ENCODE measurements at places on chromosomes 4 and X. TPM values are rescaled to one million over a fixed set of nuclear protein-coding genes. Genes with fewer than 3 reads are reported as not detected.

Gene TLR10
- 0.06 TPM for total RNA-seq

Gene HSPA4L
- 15.8 TPM for total RNA-seq

Gene DCAF8L2
- not detected for total RNA-seq

Gene CNGA1
- total RNA-seq: 12.8 TPM

Gene FRAS1
- 0.83 TPM for total RNA-seq

DNA sequence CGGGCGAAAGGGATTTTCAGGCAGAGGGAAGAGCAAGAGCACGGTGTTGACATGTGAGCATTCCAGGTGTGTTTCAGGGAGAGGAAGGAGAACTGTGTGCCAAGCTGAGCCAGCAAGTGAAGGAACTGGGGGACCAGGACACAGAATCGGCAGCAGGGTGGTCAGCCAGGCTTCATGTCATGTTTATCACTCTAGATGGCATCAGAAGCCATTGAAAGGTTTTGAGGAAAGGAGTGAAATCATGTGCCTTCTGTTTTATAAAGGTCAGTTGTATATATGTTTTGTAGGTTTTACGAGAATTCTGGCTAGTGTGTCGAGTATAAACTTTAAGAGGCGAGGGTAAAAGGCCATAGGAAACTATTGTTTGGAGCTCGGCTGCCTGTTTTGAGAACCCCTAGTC is 682.3 kb downstream of the TRIML1 start:
- no peak for DNase-seq

- no peak for DNase-seq
These were observed 55.6 kb upstream of the STS start for GRCh38 chrX:7091923-7092322.

Gene ALPK1
- 19.3 TPM for total RNA-seq

- no peak for DNase-seq
These were observed 32.4 kb downstream of the IGFBP7 start for GRCh38 chr4:57077550-57078343.

GRCh38 chr4:174467107-174467506 is 55.2 kb downstream of the HPGD start:
- no peak for DNase-seq

Gene GK
- 8.5 TPM for total RNA-seq

DNA sequence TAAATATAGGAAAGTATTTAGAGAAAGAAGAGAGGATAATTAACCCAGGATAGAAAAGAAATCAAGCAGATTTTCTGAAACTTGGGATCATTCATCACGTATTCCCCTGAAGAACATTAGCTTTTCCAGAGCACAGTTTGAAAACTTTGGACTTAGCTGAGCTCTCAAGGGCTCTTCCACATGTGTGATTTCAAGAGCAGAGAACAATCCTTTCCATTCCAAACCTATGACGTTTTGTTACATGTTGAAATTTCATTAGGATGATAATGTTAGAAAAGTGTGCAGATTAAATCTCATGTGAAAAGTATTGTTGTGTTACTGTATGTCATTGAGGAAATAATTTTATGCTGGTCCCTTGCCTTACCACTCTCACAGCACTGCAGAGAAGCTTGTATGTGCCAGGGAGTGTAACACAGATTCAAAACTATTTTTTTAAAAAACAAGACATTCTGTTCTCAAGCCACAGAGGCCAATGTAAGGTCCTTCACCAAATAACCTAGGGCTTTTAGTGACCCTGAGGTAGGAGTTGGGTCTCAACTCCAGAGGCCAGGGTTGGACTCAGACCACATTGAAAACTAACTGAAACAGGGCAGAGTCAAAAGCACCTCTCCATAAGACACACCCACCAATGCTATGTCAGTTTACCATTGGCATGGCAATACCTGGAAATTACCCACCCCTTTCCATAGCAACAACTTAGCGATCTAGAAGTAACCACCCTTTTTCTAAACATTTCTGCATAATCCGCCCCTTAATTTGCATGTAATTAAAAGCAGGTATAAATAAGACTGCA is 141.3 kb downstream of the ANXA5 start:
- DNase-seq: no peak

Gene SSX2
- total RNA-seq: not detected

DNA sequence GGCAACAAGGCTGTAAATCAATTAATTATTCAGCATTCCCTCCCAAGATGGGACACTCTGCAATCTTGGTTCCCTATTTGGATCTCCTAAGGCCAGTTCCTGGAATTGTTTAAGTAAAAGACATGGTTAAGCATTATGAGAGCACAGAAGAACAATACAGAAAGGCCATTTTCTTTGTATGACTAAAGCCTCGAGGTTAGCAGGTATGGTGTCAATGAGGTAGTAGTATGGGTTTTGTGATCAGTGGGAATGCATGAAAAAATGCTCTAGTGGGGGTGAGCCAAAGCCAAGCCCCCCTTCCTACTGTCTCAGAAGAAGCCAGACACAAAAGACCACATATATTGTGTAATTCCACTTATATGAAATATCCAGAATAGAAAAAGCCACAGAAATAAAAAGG is 61.7 kb upstream of the S100G start:
- no peak for DNase-seq
